Aortic smooth muscle cell (primary cell): ENCODE measurements at places on chromosomes 5 and 9. TPM values are rescaled to one million over a fixed set of nuclear protein-coding genes. Genes with fewer than 3 reads are reported as not detected.

The MAMDC4 gene
- 0.40 and 0.68 TPM in 2 replicates for total RNA-seq

The TEX48 gene
- not detected in 2 replicates for total RNA-seq

The ADAMTS12 gene
- 3.7 and 5.3 TPM in 2 replicates for total RNA-seq

The OSMR gene
- total RNA-seq, result 46.1 and 56.5 TPM in 2 replicates

The SLC6A18 gene
- total RNA-seq, result not detected in 2 replicates

The WWC1 gene
- total RNA-seq, result 0.19 and 0.66 TPM in 2 replicates

The BAAT gene
- not detected in 2 replicates for total RNA-seq

The SPATA31D3 gene
- total RNA-seq, result not detected in 2 replicates

The NR2F1-AS1 gene
- 9.8 and 14.6 TPM in 2 replicates for total RNA-seq

The FOXD4 gene
- 0.06 and 0.13 TPM in 2 replicates for total RNA-seq

The CDX1 gene
- 0.12 and 0.13 TPM in 2 replicates for total RNA-seq

The LVRN gene
- under 0.01 and 0.19 TPM in 2 replicates for total RNA-seq

The CCL28 gene
- total RNA-seq, result 1.1 and 1.6 TPM in 2 replicates

The TAF11L10 gene
- total RNA-seq, result not detected in 2 replicates

The HACD4 gene
- total RNA-seq, result 1.2 and 1.7 TPM in 2 replicates

The FGF1 gene
- 8.5 and 12.6 TPM in 2 replicates for total RNA-seq

The IDNK gene
- total RNA-seq, result 8.7 and 9.9 TPM in 2 replicates

The RAI14 gene
- total RNA-seq, result 80.5 and 89.8 TPM in 2 replicates

The ECM2 gene
- 8.2 and 22.3 TPM in 2 replicates for total RNA-seq
